Activated naive CD8-positive, alpha-beta T cell treated with anti-CD3 and anti-CD28 coated beads, Interleukin-2, amount 10 ng/mL, durations not matched to agents 7 days and 5 days (primary cell): ENCODE measurements at places on chromosomes 5 and 9. TPM values are rescaled to one million over a fixed set of nuclear protein-coding genes. Genes with fewer than 3 reads are reported as not detected.

DNA sequence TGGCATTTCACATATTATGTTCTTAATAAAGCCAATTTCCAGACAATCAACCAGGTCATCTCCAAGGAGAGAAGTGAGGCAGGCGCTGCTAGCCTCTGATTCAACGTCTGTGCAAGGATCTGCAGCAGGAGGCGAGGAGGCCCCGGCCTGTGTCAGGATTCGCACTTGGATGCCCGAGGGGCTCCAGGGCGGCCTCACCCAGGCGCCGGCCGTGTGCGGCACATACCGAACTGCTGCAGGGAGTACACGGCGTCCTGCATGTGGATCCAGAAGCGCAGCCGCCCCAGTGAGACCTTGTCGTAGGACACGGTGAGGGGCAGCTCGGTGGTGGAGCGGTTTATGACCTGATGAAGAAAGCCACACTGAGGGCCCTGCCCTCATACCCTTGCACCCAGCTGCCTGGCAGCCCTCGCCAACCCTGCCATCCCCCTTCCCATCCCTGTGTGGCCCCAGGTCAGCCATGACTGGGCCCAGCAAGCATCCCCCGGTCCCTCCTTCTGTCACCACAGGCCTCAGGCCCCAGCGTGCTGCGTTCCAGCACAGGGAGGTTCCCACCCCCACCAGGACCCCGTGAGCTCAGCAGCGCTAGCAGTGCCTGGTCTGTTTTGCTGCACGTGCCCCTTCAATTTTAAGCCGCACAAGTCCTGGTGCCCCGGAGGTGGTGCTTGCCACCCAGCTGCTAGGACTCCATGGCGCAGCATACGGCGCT lies 9.9 kb downstream of the CLPTM1L start:
- no peak for DNase-seq
- H3K27me3 ChIP-seq: no peaks in the 10 kb centered on the region
- H3K4me1 ChIP-seq: peaks cover 3% of the 10 kb centered on the region
- H3K27ac ChIP-seq: no peak overlapping the region
- H3K36me3 ChIP-seq: peaks cover 13% of the 10 kb centered on the region
- no peak overlapping the region for H3K4me3 ChIP-seq

GRCh38 chr9:38687992-38688391 lies 31.9 kb downstream of the FAM240B start:
- H3K4me3 ChIP-seq: no peak overlapping the region
- H3K27ac ChIP-seq: no peak overlapping the region
- peaks cover 3% of the 10 kb centered on the region for H3K4me1 ChIP-seq

CACFD1 gene
- 2.3 TPM for total RNA-seq

GRCh38 chr5:111932199-111932598 lies 175.2 kb upstream of the NREP start:
- DNase-seq: no peak
- peaks cover 9% of the 10 kb centered on the region for H3K27me3 ChIP-seq
- H3K4me3 ChIP-seq: no peak overlapping the region
- no peak overlapping the region for H3K27ac ChIP-seq

- H3K27ac ChIP-seq: no peak overlapping the region
- DNase-seq: no peak
- no peak overlapping the region for H3K4me3 ChIP-seq
- H3K27me3 ChIP-seq: peaks cover 2% of the 10 kb centered on the region
These were observed 58.4 kb downstream of the DAPK1 start for GRCh38 chr9:87556039-87556438.

DNA sequence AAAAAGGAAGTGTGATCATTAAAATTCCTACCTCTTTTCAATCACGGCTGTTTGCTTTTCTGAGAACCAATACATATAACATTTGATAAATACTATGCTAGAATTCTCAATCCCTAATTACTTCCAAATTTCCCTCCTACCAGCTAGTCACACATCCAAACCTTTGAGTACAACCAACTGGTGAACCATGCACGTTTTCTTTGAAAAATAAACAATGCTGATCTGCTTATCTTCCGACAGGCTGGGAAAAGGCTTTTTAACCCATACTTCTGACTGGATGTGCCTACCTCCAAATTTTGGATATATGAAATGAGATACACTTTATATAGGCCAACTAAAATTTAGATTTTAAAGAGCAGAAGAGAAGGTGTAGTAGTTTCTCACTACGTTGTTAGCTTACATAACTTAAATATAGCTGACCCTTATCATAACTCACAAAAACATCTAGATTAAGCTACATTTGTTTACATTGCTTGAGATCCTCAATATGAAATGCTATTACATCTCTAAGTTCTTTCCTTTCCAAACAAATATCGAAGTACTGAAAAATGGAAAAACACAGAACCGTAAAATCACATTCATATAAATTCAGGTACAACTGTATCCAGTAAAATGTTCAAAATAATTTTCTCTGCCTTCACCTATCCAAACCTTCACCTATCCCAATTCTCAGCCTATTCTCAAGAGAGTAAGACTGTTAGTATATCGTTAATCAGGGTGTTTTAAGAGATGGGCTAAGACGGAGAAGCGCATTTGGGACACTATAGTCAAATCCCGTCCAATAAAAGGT lies 2.1 kb downstream of the NR3C1 start:
- peaks cover 26% of the 10 kb centered on the region for H3K36me3 ChIP-seq
- H3K27ac ChIP-seq: peak overlapping the region; percentile 9
- DNase-seq: no peak
- peak overlapping the region; percentile 87 for H3K4me3 ChIP-seq
- H3K27me3 ChIP-seq: no peaks in the 10 kb centered on the region

- H3K27me3 ChIP-seq: peaks cover 4% of the 10 kb centered on the region
- H3K4me1 ChIP-seq: peaks cover 1% of the 10 kb centered on the region
- no peak overlapping the region for H3K27ac ChIP-seq
- no peak overlapping the region for H3K4me3 ChIP-seq
- DNase-seq: no peak
- H3K36me3 ChIP-seq: no peaks in the 10 kb centered on the region
These were observed 9.5 kb upstream of the QRFP start for GRCh38 chr9:130905902-130906734.

RNF20 gene
- 43.7 TPM for total RNA-seq

DNA sequence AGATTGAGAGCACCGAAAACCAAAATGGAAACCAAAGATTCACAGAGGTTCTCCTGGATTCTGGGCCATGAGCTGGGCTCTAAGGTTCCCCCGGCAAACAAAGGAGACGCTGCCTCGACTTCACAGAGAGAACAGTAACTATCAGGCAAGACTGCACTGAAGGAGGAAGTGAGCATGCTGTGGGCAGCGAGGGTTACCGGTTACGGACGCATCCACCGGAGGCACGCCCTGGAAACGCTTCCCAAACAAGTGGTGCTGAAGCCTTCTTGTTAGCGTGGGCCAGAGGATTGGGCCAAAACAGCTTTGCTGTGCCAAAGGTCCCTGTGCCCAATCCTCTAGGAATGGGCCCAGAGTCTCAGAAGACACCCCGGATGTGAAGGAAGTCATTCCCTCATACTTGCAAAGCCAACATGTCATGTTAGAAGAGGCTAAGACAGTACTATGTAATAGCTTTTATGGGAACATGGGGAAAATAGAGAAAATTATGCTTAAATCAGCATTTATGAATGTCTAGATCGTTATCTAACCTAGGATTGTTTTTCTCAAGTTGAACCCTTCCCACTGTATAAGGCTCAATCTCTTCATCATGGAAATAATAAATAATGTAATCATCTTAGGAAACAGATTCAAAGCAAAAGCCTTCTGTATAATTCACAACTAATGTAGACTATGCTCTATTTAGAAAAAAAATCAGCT lies 145.4 kb downstream of the GABBR2 start:
- no peak overlapping the region for H3K4me3 ChIP-seq
- no peak for DNase-seq
- H3K36me3 ChIP-seq: no peaks in the 10 kb centered on the region
- H3K27me3 ChIP-seq: peaks cover 19% of the 10 kb centered on the region
- no peaks in the 10 kb centered on the region for H3K4me1 ChIP-seq
- H3K27ac ChIP-seq: no peak overlapping the region

GRCh38 chr5:33713136-33713765 lies 178.5 kb downstream of the ADAMTS12 start:
- no peaks in the 10 kb centered on the region for H3K27me3 ChIP-seq
- DNase-seq: no peak
- peaks cover 7% of the 10 kb centered on the region for H3K4me1 ChIP-seq
- peaks cover 1% of the 10 kb centered on the region for H3K36me3 ChIP-seq
- H3K4me3 ChIP-seq: no peak overlapping the region
- H3K27ac ChIP-seq: no peak overlapping the region

DNA sequence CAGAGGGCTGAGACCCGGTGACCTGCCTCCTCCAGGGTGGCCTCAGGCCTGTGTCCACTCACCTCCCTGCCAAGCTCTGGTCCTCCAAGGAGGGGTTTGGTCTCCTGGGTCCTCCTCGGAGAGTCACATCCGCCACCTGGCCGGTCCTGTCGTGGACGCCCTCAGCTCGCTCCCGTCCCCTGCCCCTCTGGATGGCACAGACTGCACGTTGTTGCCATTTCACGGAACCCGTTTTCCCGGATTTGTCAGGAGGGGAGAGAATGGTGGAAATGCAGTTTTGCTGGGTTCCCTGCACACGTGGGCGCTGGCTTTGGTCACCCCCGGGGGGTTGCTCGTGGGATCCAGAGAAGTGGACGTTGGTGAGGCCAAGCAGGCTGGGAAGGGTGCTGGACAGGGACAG lies 62.7 kb downstream of the RXRA start:
- peaks cover 2% of the 10 kb centered on the region for H3K36me3 ChIP-seq
- peaks cover 32% of the 10 kb centered on the region for H3K4me1 ChIP-seq
- peaks cover 10% of the 10 kb centered on the region for H3K27me3 ChIP-seq

GRCh38 chr9:2874001-2874750 lies 30.3 kb upstream of the PUM3 start:
- peaks cover 22% of the 10 kb centered on the region for H3K27me3 ChIP-seq
- H3K4me3 ChIP-seq: no peak overlapping the region
- no peaks in the 10 kb centered on the region for H3K36me3 ChIP-seq
- H3K4me1 ChIP-seq: no peaks in the 10 kb centered on the region

GRCh38 chr5:80266566-80266965 lies 10.7 kb upstream of the SERINC5 start:
- H3K4me1 ChIP-seq: peaks cover 31% of the 10 kb centered on the region
- H3K4me3 ChIP-seq: no peak overlapping the region
- H3K36me3 ChIP-seq: peaks cover 2% of the 10 kb centered on the region
- H3K27me3 ChIP-seq: no peaks in the 10 kb centered on the region
- no peak for DNase-seq
- no peak overlapping the region for H3K27ac ChIP-seq

- DNase-seq: no peak
- no peaks in the 10 kb centered on the region for H3K27me3 ChIP-seq
- H3K4me1 ChIP-seq: peaks cover 43% of the 10 kb centered on the region
- no peak overlapping the region for H3K4me3 ChIP-seq
These were observed 57.6 kb downstream of the RAPGEF1 start for GRCh38 chr9:131682261-131682660.

GRCh38 chr5:43078956-43079355 lies 38.8 kb upstream of the ANXA2R start:
- H3K27me3 ChIP-seq: no peaks in the 10 kb centered on the region
- no peak for DNase-seq
- H3K27ac ChIP-seq: no peak overlapping the region
- H3K4me1 ChIP-seq: peaks cover 13% of the 10 kb centered on the region

SYK gene
- 0.82 TPM for total RNA-seq

TMC1 gene
- not detected for total RNA-seq

- H3K4me3 ChIP-seq: no peak overlapping the region
- no peak overlapping the region for H3K27ac ChIP-seq
- no peaks in the 10 kb centered on the region for H3K27me3 ChIP-seq
- no peak for DNase-seq
- H3K4me1 ChIP-seq: no peaks in the 10 kb centered on the region
These were observed 582.3 kb downstream of the CAAP1 start for GRCh38 chr9:26310294-26310693.

GRCh38 chr9:84305497-84306131 lies 34.9 kb downstream of the SLC28A3 start:
- H3K36me3 ChIP-seq: no peaks in the 10 kb centered on the region
- H3K27me3 ChIP-seq: no peaks in the 10 kb centered on the region

SV2C gene
- 0.03 TPM for total RNA-seq

DNA sequence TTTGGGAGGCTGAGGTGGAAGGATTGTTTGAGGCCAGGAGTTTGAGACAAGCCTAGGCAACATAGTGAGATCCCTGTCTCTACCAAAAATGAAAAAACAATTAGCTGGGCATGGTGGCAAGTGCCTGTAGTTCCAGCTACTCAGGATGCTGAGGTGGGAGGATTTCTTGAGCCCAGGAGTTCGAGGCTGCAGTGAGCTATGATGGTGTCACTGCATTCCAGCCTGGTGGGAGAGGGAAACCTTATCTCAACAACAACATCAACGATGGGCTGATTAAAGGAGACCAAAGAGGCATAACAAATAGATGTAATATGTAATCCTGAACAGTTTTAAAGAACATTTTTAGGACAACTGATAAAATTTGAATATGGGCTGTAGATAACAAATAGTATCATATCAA lies 34.2 kb upstream of the PANK3 start:
- H3K27ac ChIP-seq: no peak overlapping the region
- no peak overlapping the region for H3K4me3 ChIP-seq
- peaks cover 8% of the 10 kb centered on the region for H3K4me1 ChIP-seq
- no peaks in the 10 kb centered on the region for H3K36me3 ChIP-seq
- H3K27me3 ChIP-seq: no peaks in the 10 kb centered on the region

SPATA31A6 gene
- total RNA-seq: not detected

DNA sequence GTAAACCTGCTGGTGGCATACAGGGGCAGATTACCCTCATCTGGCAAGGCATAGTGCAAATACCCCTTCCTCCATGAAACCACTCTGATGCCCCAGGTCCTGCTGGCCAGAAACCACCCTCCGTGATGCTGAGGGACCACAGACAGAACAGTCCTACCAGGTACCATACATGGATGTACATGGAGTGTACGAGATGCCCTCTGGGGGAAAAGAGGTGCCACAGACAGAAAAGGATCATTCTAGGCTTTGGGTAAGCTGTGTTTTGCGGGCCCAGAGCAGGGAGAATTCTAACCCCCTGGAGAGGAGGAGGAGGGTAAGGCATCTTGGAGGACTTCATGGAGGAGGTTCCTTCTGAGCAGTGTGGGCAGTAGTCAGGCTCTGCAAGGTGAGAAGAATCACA lies 68.3 kb downstream of the GABBR2 start:
- H3K27me3 ChIP-seq: peaks cover 6% of the 10 kb centered on the region
- H3K4me3 ChIP-seq: no peak overlapping the region
- H3K27ac ChIP-seq: no peak overlapping the region
- no peaks in the 10 kb centered on the region for H3K36me3 ChIP-seq
- H3K4me1 ChIP-seq: no peaks in the 10 kb centered on the region
